ENCODE measurements at places on chromosomes 11 and 22. TPM values are rescaled to one million over a fixed set of nuclear protein-coding genes. Genes with fewer than 3 reads are reported as not detected.

CCDC73 gene
- total RNA-seq = under 0.01 TPM

TBX10 gene
- not detected for total RNA-seq

OR5B17 gene
- not detected for total RNA-seq

CDC42BPG gene
- total RNA-seq = 0.16 TPM

CATSPERZ gene
- total RNA-seq = 0.95 TPM

CD248 gene
- total RNA-seq = 168 TPM

SEZ6L gene
- total RNA-seq = not detected

LRRN4CL gene
- 36.9 TPM for total RNA-seq
